Thoracic aorta (tissue), 2 donors: ENCODE measurements at places on chromosomes 11 and 22.

DNA sequence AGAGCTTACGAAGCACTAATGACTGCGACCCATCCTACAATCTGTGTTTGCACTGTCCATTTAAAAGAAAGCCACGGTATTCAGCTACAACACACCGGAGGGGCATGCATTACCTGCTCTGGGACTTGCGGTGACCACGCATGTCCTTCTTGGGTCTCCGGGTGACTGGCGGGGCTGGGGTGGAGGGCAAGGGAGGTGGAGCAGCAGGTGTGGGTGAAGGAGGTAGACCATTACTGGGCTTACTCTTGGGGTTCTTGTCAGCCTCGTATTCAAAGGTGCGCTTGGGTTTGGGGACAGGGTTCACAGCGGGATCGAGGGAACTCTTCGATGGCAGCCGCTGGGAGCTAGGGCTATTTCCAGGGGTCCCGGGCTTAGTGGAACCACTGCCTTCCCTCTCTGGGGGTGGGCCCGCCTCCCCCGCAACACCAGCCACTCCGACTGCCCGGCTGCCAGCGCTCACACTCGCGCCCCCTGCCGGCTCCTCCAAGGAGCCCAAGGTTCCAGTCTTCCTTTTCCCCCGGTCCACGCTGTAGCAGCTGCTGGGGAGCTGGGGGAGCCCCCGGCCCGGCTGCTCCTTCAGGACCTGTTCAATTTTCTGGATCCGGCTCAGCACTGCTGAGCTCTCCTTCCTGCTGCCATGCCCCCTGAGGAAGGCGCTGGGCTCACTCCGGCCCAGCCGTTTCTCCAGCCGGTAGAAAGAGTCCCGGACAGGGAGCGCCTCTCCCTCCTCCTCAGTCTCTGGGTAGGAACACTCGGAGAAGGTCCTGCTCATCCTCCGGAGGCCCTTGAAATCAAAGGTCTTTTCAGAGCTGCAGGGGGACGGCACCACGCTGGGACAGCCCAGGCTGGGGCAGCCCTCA, 47.5 kb downstream of the RPL27A start:
- no peak for DNase-seq

DNA sequence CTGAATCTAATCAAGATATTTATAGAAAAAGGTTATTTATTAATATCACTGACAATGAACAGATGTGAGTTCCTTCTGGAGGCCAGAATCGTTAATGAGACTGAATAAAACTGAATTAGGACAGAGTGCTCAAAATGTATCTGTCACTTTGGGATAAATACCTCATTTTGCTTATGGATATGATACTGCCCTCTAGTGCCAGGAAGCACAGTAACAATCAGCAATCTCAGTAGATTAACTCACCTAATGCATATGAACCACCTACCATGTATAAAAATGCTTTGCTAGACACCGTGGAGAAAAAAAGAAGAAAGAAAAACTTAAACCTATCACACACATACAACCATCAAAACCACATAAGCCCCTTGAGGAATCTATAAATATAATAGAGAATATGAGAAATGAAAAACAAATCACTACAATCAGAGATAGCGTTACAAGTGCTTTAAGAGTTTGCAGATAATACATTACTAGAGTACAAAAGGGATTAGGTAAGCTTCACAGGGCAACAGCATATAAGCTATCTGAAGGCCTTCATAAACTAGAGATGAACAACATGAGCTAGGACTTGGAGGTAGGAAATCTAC, 117.4 kb downstream of the SGSM3 start:
- no peak for DNase-seq

GRCh38 chr11:132846075-132846474, 686.2 kb downstream of the OPCML start:
- no peak for DNase-seq

- no peak for DNase-seq
These were observed 184.5 kb downstream of the SOX6 start for GRCh38 chr11:16171882-16172281.

DNA sequence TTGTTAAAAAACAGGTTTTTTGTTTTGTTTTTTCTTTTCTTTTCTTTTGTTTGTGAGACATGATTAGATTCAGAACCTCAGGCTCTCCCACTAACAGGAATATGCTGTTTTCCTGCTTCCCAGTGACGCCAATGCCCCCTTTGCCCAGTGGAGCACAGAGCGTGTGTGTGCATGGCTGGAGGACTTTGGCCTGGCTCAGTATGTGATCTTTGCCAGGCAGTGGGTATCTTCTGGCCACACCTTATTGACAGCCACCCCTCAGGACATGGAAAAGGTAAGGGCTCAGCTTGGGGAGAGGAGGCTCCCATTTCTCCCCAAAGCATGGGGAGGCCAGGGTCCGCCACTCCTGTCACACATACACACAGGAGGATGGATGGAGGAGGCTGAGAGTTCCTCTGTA, 25.0 kb downstream of the CYB5R2 start:
- DNase-seq, result no peak

- DNase-seq, result no peak
These were observed 745.0 kb downstream of the NTM start for GRCh38 chr11:132115454-132115853.

DNA sequence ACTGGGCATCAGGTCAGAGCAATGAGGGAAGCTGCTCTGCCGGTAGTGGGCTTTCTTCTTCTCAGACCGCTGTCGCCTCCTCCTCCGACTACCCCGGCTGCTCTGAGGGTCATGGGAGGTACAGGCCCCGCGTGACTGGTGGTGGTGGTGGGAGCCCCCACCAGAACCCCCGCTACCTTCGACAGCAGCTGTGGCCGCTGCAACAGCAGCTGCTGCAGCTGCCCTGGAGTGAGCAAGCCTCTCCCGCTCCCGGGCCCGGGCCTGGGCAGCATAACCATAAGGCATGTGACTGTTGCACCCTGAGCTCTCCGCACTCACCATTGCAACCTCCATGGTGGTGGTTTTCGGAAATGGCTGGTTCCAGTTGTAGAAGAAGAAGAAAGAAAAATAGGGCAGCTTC, 4.5 kb downstream of the KCNA4 start:
- no peak for DNase-seq
